ENCODE measurements at places on chromosomes 2 and 18. TPM values are rescaled to one million over a fixed set of nuclear protein-coding genes. Genes with fewer than 3 reads are reported as not detected.

The DIPK1C gene
- 0.33 TPM for polyA plus RNA-seq

The CCDC178 gene
- polyA plus RNA-seq, result 0.36 TPM

DNA sequence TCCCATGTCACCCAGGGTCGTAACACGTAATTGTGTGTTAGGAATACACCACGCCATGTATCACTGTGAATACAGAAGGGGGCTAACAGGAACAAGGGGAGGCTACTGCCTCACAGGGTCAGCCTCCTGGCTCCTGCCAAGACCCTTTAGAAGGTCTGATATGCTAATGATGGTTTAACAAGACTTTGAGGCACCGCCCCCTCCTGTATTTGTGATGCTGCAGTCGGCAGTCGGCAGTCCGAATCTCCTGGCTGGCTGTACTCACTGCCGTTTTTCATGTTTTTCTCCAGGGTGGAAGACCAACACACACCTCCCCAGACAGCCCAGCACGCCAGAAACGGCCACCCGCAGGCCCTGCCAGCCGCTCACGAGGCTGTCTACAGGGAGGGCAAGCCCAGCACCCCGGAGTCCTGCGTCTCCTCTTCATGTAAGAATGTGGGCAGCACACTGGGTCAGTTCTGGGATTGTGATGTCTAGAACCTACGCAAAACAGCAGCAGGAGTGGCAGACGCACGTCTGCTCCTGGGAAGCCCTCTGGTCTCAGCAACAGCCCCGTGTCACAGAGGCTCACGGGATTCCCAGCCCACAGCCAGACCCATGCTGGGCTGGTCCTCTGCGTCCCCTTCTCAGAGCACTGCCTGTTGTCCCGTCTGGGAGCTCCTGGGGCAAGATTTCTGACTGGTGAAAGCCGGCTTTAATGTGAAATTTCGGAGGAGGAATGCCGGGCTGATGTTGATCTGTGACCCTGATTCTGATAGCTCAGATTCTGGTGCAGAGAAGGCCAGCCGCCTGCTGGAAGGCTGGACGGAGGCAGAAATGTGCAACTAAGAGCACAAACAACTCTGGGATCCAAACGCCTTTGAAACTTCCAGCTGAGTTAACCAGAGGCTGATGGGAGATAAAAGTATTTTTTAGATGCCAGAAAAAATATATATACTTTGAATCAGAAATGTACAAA, 39.7 kb upstream of the B3GNT7 start:
- peaks cover 2% of the 10 kb centered on the region for H3K36me3 ChIP-seq
- no peak overlapping the region for H3K27ac ChIP-seq
- no peak overlapping the region for H3K4me3 ChIP-seq
- H3K4me1 ChIP-seq, result no peaks in the 10 kb centered on the region

The GLI2 gene
- 4.1 TPM for polyA plus RNA-seq

GRCh38 chr2:10776231-10776977, 36.2 kb downstream of the PDIA6 start:
- H3K36me3 ChIP-seq, result peaks cover 34% of the 10 kb centered on the region
- H3K4me3 ChIP-seq, result no peak overlapping the region
- H3K27ac ChIP-seq, result no peak overlapping the region
- DNase-seq, result no peak
- no peaks in the 10 kb centered on the region for H3K27me3 ChIP-seq

- H3K4me1 ChIP-seq, result no peaks in the 10 kb centered on the region
- H3K27ac ChIP-seq, result no peak overlapping the region
- no peak for DNase-seq
- H3K36me3 ChIP-seq, result no peaks in the 10 kb centered on the region
- peaks cover 3% of the 10 kb centered on the region for H3K27me3 ChIP-seq
Observed at GRCh38 chr2:235114286-235114685, 162.5 kb downstream of the SH3BP4 start.

DNA sequence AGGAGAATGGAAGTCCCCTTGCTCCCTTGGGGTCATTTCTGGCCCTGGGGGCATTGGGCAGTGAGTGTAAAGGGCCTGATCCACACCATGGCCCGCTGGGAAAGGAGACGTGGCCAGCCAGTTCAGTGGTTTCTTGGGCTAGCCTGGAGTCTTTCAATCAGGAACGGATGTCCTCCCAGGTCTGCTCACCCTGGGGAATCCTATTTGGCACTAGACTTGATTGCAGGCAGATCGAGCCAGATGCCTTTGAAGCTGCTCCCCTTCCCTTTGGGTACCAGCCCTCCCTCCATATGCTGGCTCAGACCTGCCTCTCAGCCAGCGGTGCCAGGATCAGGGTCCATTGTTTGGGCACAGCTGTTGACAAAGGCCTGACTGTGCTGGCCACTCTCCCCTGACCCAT, 11.0 kb downstream of the FBLN7 start:
- H3K4me3 ChIP-seq, result no peak overlapping the region
- H3K27ac ChIP-seq, result no peak overlapping the region
- no peak for DNase-seq
- no peaks in the 10 kb centered on the region for H3K36me3 ChIP-seq
- H3K4me1 ChIP-seq, result no peaks in the 10 kb centered on the region

DNA sequence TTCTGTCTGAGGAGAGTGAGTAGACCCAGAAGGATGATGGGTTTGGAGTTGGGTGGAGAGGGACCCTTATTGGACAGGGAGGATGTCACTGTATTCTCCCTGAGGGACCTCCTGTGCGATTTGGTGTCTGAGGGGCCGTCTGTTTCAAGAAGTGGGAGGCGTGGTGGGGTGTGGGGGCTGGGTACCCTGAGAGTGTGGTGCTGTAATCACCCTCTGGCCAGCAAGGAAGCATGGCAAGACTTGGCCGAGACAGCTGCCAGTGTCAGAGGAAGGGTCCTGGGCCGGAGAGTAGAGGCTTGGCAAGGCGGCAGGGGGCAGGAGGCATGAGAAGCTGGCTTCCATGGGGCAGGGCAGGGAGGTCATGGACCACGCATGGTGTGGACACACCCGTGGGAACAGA, 43.1 kb downstream of the CTIF start:
- H3K4me1 ChIP-seq, result no peaks in the 10 kb centered on the region
- H3K36me3 ChIP-seq, result no peaks in the 10 kb centered on the region
- no peak overlapping the region for H3K4me3 ChIP-seq
- no peak for DNase-seq

GRCh38 chr2:160882906-160883305, 277.3 kb upstream of the TANK start:
- no peak overlapping the region for H3K27ac ChIP-seq
- no peaks in the 10 kb centered on the region for H3K27me3 ChIP-seq
- H3K4me1 ChIP-seq, result no peaks in the 10 kb centered on the region
- H3K4me3 ChIP-seq, result no peak overlapping the region
- no peak for DNase-seq

Measured in large intestine (tissue), 12 donors.